ENCODE measurements at places on chromosomes 2 and 18.

DNA sequence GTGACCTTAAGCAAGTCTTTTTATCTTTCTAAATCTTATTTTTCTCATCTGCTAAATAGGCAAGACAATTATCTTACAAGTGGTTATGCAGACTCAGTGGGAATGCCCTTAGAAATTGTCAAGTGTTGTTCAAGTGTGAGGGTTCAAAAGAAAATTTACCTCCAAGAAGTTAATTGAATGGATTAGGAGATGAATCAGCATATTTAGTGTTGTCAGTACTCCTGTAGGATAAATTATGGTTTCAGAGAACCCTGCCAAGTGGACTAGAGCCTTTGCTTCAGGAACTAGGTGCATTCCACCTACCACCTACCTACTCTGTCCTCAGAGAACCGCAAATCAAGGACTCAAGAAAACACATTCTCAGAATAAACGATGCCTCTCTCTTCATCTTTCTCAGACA is 69.8 kb upstream of the KCTD1 start:
- no peak for DNase-seq

GRCh38 chr2:197263077-197263476 is 47.5 kb downstream of the ANKRD44 start:
- DNase-seq = no peak

- DNase-seq = no peak
Observed at GRCh38 chr2:174666312-174666711, 68.7 kb upstream of the WIPF1 start.

- DNase-seq = no peak
Observed at GRCh38 chr2:1609485-1610095, 134.7 kb downstream of the PXDN start.

DNA sequence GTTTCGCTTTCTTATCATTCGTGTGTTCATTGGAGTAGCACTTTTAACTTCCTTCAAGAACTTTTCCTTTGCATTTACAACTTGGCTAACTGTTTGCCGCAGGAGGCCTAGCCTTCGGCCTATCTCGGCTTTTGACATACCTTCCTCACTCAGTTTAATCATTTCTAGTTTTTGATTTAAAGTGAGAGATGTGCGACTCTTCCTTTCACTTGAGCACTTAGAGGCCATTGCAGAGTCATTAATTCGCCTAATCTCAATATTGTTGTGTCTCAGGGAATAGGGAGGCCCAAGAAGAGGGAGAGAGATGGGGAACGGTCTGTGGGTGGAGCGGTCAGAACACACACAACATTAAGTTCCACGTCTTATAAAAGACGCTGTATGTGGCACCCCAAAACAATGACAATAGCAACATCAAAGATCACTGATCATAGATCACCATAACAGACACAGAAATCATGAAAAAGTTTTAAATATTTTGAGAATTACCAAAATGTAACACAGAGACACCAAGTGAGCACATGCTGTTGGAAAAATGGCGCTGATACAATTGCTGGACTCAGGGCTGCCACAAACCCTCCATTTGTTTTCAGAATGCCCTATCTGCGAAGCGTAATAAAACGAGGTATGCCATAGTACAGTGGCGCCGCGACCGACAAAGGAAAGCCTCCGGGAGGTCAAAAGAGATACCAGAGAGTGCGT is 553 bp downstream of the TIGD1 start:
- DNase-seq = no peak

- DNase-seq = no peak
Observed at GRCh38 chr2:200486529-200486928, 23.3 kb downstream of the KCTD18 start.

DNA sequence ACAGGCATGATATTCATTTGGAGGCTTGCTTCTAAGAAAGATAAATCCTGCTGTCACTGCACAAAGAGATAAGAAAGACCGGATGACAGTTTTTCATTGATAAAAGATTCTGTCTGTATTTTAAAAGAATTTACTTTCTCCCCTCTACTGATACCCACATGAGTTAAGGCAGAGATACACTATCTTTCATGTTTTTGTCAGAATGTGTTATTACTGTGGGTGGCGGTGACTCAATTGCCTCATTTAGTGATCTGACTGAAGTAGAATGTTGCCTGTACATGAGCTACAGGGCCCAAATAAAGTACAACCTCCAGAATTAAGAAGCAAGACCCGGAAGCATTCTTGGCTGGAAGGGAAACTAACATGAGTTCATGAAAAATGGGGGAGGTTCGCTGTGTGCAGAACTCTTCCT is 480.0 kb downstream of the SLC4A3 start:
- no peak for DNase-seq

- no peak for DNase-seq
Observed at GRCh38 chr18:23179416-23179815, 44.1 kb downstream of the CABLES1 start.

- DNase-seq = no peak
Observed at GRCh38 chr2:240892356-240892755, 3.6 kb downstream of the MAB21L4 start.

DNA sequence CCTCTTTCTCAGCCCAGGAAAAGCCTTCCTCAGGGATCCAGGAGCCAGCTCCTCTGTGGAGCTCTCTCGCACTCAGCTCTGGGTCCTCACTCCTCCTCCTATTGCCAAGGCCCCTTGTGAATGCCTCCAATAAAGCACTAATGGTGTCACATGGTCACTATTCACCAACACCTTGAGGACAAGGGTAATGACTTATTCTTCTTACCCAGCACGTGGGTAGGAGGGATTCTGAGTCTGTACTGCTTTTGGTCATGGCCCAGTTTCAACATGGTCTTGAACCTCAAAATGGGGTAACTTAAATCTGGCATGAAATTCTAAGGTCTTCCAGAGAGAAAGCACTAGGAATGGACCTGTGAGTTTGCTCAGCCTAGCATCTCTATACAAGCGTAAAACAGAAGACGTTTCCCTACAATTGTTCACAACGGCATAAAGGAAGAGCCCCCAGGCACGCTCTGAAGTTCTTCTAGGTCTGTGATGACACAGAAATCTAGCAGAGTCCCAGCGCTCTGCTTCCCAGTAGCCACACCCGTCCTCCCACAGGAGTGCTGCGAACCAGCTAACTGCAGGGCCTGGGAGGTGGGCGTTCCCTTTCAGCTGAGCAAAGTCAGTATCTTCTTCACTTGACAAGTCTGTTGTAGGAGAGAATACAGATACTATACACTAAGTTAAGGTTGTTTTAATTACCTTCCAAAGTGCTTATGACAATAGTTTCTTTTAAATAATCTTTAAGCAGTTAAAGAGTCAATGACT is 14.6 kb upstream of the KIDINS220 start:
- DNase-seq = no peak

GRCh38 chr2:32947076-32947483 is 327 bp downstream of the LTBP1 start:
- DNase-seq = no peak

- no peak for DNase-seq
Observed at GRCh38 chr2:30315391-30316063, 84.2 kb downstream of the LBH start.

DNA sequence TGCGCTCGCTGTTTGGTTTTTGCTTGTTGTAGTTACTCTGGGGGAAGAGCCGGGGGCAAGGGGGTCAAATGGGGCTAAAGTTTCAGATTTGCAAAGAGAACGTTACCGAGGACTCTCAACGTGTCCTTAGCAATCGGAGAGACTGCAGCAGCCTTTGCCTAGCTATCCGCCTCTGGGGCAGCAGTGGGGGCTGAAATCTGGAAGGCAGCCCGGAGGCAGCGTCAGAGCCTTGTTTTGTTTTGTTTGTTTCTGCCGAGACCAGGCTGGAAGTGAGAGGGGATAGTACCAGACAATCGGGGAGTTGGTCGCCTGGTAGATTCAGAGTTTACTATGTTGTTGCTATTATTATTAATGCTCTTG is 1.2 kb downstream of the CDH20 start:
- DNase-seq = no peak

DNA sequence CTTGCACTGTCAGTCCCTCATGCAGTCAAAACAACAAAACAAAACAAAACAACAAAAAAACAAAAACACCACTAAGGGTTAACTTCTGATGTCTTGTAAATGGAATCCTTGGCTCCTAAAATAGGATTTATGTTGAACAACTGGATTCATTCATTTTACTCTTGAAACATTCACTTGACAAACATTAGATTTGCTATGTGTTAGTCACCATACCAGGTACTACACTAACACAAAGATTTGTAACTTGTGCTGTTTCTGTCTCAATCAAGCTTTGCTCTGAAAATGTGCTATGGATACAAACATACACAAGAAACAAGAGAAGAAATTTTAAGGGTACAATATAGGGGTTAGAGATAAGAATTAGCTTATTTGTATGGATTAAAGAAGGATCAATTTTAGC is 812.8 kb downstream of the LRP1B start:
- DNase-seq = no peak

- no peak for DNase-seq
Observed at GRCh38 chr2:24843330-24843860, 50.2 kb downstream of the CENPO start.

- no peak for DNase-seq
Observed at GRCh38 chr18:9022397-9023155, 79.9 kb upstream of the NDUFV2 start.

- DNase-seq = no peak
Observed at GRCh38 chr2:232310121-232310520, 68.4 kb upstream of the ALPP start.

DNA sequence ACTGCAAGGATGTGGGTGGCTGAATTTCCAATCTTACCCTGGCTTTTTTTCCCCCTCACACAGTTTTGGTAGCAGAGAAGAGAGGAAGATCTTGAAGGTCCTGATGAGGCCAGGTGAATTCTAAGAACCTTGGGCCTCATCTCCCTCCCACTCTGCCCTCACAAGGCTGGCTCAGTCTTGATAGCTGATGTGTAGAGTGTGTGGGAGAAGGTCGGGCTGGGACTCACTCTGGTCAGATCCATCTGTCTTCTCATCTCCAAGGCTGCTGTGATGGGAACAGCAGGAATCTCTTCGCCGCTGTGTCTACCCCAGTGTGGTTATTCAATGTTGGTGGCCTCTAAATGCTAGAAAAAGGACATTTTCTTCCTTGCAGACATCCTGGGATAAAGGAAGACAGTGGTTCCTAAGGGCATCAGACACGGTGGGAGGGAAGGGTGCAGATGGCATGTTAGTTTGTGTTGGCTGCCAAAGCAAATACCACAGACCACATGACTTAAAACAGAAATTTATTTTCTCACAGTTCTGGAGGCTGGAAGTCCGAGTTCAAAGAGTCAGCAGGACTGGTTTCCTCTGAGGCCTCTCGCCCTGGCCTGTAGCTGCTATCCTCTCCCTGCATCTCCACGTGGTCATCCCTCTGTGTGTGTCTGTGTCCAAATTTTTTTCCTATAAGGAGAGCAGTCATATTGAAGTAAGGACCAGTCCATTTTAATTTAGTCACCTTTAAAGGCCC is 37.6 kb upstream of the MGAT4A start:
- DNase-seq = no peak

DNA sequence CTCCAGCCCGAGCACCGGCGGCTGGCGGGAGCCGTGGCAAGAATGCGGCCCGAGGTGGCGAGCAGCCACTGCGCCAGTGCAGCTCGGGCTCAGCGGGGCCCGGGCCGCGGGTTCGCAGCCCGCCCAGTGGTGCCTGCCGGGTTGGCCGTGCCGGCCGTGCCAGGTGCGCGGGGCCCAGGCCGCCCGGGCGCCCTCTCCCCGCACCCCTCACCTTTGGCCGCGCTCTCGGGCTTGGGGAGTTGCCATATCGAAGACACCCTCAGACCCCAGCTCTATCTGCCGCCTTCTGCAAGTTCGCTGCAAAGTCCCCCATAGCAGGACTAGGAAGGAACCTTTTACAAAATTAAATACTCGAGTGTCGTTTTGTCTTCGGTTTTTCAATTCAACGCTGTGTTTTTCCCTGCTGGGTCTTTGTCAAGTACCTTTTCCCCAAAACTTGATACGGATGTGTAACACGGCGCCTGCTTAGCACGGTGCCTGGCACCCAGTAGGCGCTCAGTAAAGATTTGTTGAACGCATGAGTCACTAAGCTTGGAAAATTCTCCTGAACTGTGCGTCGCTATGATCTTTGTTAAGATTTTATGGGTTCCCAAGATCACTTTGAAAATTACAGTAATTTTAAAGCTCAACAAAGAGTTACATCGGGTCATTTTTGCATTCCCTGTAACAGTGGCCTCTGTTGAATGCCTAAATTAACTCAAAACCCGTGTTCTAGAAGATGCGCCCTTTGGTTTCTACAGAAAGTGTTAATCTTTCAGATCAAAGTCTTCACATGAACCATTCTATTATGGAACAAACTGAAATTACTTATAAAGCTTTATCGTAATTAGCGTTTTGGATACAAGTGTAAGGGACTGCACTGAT is 750 bp downstream of the STRADB start:
- DNase-seq = no peak

GRCh38 chr2:171095014-171095582 is 65.6 kb downstream of the TLK1 start:
- DNase-seq = no peak

DNA sequence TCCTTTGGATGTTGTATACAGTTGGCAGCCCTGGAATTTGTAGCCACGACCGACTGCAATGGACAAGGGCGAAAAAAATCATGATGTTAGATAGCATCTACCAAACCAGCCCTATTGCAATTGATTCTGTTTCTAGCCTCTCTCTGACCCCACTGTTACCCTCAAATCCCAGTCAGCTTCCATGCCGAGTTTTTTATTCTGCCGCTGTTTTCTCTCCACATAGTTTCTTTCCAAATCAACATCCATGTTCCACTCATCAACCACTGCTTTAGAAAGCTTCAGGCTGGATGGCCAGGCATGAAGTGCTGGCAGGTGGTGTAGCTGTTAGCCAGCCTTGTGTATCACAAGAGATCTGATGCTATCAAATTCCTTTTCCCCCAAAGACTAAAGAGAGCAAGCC is 272.8 kb downstream of the FIGN start:
- DNase-seq = no peak

DNA sequence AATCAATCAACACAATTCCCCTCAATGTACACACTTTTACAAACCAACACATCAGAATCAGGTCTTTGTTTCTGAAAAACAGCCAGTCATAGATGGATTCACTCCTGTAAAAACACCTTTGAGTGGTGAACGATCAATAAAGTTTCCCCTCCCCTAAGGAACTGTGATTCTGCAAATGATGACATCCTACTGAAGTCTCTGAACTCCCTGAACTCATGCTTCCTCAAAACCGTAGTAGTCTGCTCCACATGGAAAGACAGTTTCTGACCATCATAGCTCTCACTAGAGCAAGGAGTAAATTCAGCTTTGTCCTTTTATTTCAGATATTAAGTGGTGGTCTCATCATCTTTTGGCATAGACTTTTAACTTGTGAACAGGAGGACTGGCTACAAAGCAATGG is 43.5 kb upstream of the ACTR3 start:
- no peak for DNase-seq

Data from AG04449 (cell line).